Nucleus accumbens (tissue), 56 donors: ENCODE measurements at places on chromosomes 3 and 15.

- DNase-seq: no peak
Observed at GRCh38 chr3:16985608-16986007, 100.9 kb downstream of the PLCL2 start.

DNA sequence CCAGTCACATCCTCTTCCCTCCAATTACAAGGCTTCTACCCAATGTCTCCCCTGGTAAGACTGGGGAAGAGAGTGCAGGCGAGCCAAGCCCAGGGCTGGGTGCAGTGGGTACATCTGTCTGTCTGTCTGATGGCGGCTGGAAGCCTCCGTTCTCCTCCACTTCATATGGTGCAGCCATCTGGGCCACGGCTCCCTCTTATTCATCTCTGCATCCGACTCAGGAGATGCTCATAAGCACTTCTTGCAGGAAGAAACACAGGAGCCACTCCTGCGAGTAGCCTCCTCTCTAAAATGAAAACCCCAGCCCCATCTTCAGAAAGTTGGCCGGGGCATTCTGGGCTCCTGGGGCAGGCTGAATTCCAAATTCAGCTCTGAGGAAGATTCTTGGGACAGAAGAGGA lies 67.5 kb upstream of the SLC6A6 start:
- DNase-seq: no peak

GRCh38 chr15:77904436-77904821 lies 173.1 kb downstream of the TBC1D2B start:
- no peak for DNase-seq

DNA sequence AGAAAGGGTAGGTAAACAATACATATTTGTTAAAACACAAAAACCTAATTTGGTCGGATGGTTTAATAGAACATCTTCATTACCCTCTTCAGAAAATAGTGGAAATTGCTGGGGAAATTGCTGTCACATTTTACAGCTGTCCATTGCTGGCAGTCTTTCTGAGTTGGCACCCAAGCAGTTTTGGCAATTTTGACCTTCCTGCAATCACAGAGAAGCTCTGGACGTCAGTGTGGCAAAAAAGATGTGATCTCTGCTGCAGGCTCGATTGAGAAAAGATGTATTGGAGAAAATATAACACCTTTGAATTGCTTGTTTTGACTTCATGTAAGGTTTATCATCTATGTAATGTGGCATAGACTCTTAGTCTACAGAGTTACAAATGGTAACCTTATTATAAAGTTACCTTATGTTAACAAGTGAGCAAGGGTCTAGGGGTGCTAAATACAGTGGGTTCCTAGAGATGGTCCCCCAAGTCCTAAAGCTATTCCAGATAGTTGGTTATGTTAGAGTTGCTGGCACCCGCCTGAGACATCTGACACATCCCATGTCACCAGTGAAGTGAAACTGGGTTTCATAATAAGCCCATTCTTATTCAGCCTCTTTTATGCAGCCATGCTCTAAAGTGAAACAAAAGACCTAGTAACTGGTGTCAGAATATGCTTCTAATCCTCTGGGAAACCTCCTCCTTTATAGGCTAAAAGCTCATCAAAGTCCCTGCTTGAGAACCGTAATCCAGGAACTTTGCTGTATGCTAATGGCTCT lies 14.0 kb downstream of the UBE2E1 start:
- no peak for DNase-seq
